Myocyte (in vitro differentiated cells): ENCODE measurements at places on chromosomes 16 and 17. TPM values are rescaled to one million over a fixed set of nuclear protein-coding genes. Genes with fewer than 3 reads are reported as not detected.

IRX3 gene
- total RNA-seq: 67.1 and 109 TPM in 2 replicates

SEPTIN12 gene
- total RNA-seq: not detected in 2 replicates

CPHXL2 gene
- total RNA-seq: not detected in 2 replicates

MRPS34 gene
- total RNA-seq: 152 TPM in 2 replicates

SLC6A2 gene
- not detected in 2 replicates for total RNA-seq

CORO7 gene
- 122 and 370 TPM in 2 replicates for total RNA-seq

HS3ST3A1 gene
- total RNA-seq: 6.5 and 9.7 TPM in 2 replicates

TBX4 gene
- 0.35 and 0.78 TPM in 2 replicates for total RNA-seq

CAPNS2 gene
- not detected in 2 replicates for total RNA-seq

CBX2 gene
- total RNA-seq: 1.3 and 2.2 TPM in 2 replicates

ADPRM gene
- total RNA-seq: 20.2 and 22.2 TPM in 2 replicates

MFAP4 gene
- 8.9 and 15.7 TPM in 2 replicates for total RNA-seq

PLA2G10 gene
- not detected in 2 replicates for total RNA-seq

FAHD1 gene
- 48.6 and 53.2 TPM in 2 replicates for total RNA-seq

ZDHHC1 gene
- total RNA-seq: 12.8 and 19.2 TPM in 2 replicates

SLC12A3 gene
- 0.16 TPM in 1 of 2 replicates, not detected in the other for total RNA-seq

ARHGAP44 gene
- 0.05 and 0.36 TPM in 2 replicates for total RNA-seq

ADAD2 gene
- not detected in 2 replicates for total RNA-seq

KRT16 gene
- not detected in 2 replicates for total RNA-seq

TMEM219 gene
- 89.8 and 92.2 TPM in 2 replicates for total RNA-seq

FNDC8 gene
- total RNA-seq: not detected in 2 replicates

KRTAP2-3 gene
- total RNA-seq: 0.19 TPM in 1 of 2 replicates, not detected in the other

KRTAP4-3 gene
- total RNA-seq: not detected in 2 replicates

HSD11B2 gene
- 6.1 and 31.3 TPM in 2 replicates for total RNA-seq

KCTD2 gene
- 18.4 and 20.6 TPM in 2 replicates for total RNA-seq

SRR gene
- total RNA-seq: 30.7 and 38.0 TPM in 2 replicates

CSNK2A2 gene
- total RNA-seq: 36.1 and 50.6 TPM in 2 replicates

ALDH3A1 gene
- total RNA-seq: 2.8 and 3.4 TPM in 2 replicates

FSCN2 gene
- 1.5 and 3.0 TPM in 2 replicates for total RNA-seq

FBXL16 gene
- 0.21 and 0.51 TPM in 2 replicates for total RNA-seq

TBC1D3C gene
- 1.2 and 1.6 TPM in 2 replicates for total RNA-seq

CPNE7 gene
- total RNA-seq: 8.1 and 10.8 TPM in 2 replicates

QPRT gene
- 20.7 and 31.0 TPM in 2 replicates for total RNA-seq

LPO gene
- total RNA-seq: not detected in 2 replicates

HOXB4 gene
- total RNA-seq: 4.1 and 4.8 TPM in 2 replicates
